ENCODE measurements at places on chromosomes 3 and 15.

- DNase-seq = no peak
These were observed 1.1 kb downstream of the MYH15 start for GRCh38 chr3:108509263-108509662.

GRCh38 chr15:72998226-72998625 is 54.0 kb upstream of the NEO1 start:
- no peak for DNase-seq

GRCh38 chr15:75942464-75942863 is 38.8 kb downstream of the FBXO22 start:
- no peak for DNase-seq

DNA sequence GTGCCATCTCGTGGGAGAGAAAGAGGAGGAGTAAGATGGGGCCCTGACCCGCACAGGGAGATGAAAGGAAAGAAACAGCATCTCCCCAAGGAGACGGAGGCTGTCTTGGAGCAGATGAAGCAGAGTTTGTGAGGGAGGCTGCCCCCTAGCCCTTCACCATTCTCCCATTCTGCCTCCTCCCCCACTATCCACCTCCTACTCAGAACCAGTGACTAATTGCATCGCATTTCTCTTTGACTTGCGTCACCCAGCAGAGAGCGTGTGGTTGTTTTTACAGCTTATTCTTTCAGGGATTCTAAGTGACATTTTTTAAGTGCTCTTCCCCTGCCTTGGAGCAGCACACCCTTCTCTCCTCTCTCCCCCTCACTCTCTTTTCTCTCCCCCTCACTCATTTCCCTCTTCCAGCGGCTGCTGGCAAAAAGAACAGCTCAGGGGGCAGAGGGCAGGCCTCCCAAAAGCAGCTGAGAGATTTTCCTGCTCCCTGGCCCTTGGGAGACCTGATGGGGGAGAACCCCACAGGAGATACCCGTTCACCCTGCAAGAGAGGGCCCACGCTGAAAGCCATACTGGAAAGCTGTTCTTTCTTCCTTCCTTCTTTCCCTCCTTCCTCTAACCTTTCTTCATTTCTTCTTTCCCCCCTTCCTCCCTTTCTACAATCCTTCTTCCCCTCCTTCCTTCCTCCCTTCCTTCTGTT is 91.8 kb downstream of the MRPL46 start:
- DNase-seq = no peak

DNA sequence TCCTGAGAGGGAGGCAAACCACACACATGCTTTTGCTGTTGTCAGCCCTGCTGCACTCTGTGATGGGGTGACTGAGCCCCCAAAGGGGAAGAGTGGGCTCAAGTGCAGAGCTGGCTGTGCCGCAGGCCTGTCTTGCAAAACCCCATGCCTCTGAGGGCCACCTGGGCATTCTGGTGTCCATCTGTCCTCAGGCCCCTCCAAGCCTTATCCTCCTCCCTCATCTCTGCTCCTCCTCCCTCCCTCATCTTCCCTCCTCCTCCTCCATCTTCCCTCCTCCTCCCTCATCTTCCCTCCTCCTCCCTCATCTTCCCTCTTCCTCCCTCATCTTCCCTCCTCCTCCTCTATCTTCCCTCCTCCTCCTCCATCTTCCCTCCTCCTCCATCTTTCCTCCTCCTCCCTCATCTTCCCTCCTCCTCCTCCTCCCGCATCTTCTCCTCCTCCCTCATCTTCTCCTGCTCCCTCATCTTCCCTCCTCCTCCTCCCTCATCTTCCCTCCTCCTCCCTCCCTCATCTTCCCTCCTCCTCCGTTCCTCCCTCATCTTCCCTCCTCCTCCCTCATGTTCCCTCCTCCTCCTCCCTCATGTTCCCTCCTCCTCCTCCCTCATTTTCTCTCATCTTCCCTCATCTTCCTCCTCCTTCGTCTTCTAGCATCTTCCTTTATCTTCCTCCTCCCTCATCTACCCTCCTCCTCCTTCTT is 40.6 kb downstream of the CHDH start:
- DNase-seq = no peak

GRCh38 chr3:43390255-43390588 is 103.9 kb downstream of the SNRK start:
- no peak for DNase-seq

GRCh38 chr3:178434206-178434805 is 101.9 kb upstream of the KCNMB2 start:
- DNase-seq = no peak

GRCh38 chr15:59642351-59642750 is 15.0 kb downstream of the GTF2A2 start:
- DNase-seq = no peak

DNA sequence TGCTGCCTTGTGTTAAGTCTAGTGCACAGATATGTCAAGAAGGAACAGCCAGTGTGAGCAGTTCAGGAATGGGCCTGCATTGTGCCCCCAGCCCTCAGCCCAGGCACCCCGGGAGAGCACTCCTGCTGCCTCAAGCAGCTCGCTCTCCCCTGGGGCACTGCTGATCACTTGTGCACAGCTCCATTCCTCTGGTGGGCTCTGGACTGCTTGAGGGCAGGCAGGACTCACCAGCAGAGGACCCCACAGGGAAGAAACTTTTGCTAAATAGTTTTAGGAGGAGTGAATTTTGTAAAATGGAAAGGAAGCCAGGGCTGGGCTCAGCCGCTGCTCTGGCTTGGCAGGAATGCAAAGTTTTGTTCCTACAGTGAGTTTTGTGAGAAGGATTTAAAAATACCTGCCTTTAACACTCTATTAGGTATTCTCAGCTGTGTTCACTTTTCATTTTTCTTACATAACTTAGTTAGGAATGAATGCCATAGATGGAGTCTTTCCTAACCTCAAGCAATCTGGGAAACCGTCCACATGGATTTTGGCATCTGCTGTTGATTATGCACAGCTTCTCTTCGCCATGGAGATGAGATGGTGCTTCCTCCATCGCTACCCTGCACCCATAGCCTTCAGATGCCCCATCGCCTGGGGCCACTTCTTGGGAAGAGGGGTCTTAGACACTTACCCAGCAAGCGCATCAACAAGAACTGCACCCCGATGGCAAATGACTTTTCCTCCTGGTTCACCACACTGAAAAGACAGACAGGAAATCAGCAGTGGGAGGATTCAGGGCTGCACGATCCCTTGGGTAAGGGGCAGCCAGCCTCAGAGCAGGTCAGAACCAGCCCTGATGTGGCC is 42.3 kb upstream of the RAB6B start:
- DNase-seq = no peak

DNA sequence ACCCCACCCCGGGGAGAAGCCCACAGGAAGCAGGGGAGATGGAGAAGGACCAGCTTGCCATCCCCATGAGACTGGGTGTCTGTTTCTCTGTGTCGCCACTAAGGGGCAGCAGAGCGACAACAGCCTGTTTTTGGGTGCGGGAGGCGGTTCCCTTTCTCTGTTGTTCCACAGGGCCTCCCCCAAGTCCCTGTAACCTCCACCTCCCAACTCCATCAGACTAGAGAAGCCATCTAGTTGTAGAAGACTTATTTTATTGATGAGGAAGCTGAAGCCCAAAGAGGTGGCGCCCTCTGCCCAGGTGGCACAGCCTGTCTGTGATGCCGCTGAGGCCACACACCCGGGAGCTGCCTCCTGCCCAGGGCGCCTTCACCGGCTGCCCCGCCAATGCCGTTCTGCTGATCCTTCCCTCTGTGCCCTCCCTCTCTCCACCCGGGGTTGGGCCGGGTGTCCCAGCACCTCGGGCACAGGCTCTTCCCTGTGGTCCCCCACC is 3.9 kb upstream of the CCDC9B start:
- peak; percentile 40 for DNase-seq

GRCh38 chr15:40084650-40085049 is 24.0 kb downstream of the BMF start:
- no peak for DNase-seq

DNA sequence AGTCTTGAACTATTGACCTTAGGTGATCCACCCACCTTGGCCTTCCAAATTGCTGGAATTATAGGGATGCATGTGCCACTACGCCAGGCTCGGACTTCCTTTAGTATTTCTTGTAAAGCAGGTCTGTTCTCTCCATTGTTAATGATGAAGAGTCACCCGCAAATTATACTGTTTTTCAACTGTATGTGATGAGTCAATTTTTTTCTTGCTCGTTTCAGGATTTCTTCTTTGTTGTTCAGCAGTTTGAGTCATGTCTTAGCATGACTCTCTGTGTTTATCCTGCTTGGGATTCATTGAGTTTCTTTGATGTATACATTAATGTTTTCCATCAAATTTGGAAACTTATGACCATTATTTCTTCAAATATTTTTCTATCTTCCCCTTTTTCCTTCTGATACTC is 28.9 kb downstream of the GRAMD1C start:
- no peak for DNase-seq

GRCh38 chr3:48215019-48215418 is 8.3 kb upstream of the CAMP start:
- DNase-seq = no peak

- no peak for DNase-seq
These were observed 54.5 kb upstream of the ARL14 start for GRCh38 chr3:160622263-160623045.

- DNase-seq = no peak
These were observed 153.7 kb downstream of the TIGIT start for GRCh38 chr3:114447545-114447944.

GRCh38 chr3:31955581-31955980 is 25.5 kb downstream of the OSBPL10 start:
- no peak for DNase-seq

GRCh38 chr3:120433662-120434331 is 17.0 kb downstream of the FSTL1 start:
- DNase-seq = no peak

DNA sequence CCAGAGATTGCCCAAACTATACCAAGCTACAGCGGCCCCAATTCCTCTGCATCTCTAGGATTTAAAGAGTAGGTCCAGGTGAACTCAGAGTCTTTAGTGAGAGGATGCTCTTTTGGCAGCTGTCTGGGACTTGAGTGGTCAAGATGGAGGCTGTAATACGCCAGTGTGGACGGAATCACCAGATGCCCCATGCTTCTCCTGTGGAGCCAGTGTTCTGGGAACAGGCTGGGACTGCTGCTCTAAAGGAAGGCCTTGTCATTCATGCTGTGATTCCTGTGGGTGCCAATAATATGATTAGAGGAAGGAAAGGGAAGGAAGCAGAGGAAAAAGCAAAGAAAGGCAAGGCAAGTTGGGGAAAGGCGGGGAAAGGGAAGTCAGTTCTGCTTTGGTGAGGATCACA is 17.4 kb upstream of the NOX5 start:
- DNase-seq = no peak

GRCh38 chr15:33454346-33454745 is 143.6 kb downstream of the RYR3 start:
- DNase-seq = no peak

GRCh38 chr3:157086775-157087174 is 73.2 kb downstream of the CCNL1 start:
- DNase-seq = no peak

DNA sequence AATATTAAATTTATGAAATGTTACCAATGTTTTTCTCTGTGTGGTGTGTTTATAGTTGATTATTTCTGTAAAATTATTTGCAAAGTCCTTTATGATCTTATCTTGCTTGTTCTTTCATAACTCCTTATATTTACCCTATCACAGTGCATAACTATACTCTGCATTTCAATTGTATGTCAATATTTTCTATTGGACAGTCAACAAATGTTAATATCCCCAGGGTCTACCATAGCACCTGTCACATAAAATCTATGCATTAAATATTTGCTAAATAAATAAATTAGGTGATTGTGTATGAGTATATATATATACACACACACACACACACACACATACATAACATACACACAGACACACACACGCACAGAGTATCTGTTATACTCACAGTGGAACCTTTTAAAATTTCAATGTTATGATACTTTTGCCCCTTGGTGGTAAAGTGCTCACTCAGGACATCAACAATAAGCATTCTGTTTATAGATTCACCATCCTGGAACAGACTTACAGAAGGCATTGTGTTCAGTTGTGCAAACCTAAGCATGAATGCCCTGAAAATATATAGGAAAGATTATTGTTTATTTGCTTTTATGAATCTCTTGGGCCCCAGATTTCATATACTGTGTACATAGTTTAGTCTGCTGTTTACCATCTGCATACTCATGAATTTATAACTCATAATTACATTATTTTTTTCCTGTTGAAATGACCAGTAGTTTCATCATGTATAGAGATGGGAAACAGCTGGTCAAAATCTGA is 443.7 kb downstream of the EPHA6 start:
- DNase-seq = no peak

GRCh38 chr3:11198070-11198469 is 43.8 kb downstream of the HRH1 start:
- DNase-seq = no peak

DNA sequence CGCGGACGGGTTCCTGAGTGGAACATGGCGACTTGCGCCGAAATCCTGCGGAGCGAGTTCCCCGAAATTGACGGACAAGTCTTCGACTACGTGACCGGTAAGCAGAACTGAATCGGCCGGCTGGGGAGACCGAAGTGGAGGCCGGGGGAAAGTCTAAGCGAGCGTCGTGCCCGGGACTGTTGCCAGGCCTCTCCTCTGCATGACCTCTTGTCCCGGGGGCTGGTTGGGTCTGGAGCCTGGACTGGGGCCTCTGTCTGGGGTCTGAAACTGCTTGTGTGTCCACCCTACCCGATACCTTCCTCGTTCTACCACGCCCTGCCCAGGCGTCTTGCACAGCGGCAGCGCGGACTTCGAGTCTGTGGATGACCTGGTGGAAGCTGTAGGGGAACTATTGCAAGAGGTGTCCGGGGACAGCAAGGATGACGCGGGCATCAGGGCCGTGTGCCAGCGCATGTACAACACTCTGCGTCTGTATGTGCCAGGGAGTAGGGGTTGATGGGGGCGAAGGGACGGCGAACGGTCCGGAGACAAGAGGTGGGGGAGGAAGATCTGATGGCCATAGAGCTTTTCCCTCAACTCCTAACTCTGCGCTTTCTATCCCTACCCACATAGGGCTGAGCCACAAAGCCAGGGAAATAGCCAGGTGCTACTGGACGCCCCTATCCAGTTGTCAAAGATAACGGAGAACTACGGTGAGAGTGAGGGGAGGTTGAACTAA is at the start of gene ABCF3:
Gene ABCF3, plus strand, starts transcription at position 16 of the 718 bp plus-strand sequence. Its CDS starts 9 bp downstream, at position 25.
- no peak for DNase-seq

GRCh38 chr3:2984831-2985220 is 125.3 kb downstream of the IL5RA start:
- no peak for DNase-seq

DNA sequence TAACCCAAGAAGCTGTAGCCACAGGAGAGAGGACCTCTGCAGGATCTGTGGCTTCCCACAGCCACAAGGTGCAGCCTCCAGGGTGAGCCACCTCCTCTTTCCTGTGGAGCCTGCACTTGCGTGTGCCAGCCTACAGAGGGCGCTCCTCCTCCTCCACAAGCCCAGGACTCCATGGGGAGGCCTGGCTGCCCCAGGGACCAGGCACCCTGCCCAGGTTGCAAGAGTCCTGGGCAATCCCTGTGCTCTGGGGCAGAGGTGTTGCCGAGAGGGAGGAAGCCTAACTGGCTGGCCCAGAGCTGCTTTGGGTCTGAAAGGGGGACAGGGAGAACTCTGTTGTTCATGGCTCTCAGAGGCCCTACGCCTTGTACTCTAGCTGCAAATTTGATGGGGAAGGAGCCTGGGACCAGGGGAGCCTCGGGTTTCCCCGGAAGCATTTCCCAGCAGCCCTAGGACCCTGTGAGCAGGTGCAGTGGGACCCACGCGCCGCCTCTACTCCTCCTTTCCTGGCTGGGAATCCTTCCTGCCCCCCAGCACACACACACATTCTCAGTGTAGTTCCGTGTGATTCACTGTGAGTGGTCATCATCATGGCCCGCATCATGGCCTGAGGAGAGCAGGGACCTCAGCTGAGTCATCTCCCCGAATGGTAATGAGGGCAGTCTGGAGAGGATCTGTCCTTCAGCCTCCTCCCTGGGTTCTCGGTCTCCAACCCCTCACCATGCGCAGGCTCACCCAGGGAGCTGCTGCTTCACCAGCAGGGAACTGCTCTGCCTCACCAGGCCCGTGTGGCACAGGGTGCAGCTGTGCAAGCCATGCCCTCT is 24.3 kb downstream of the TBC1D21 start:
- DNase-seq = peak; percentile 12

Data from activated gamma-delta T cell treated with anti-CD3 and anti-CD28 coated beads, Interleukin-2, amount 50 U/mL, for 16 hours (primary cell).